ENCODE measurements at places on chromosomes 2 and 18. TPM values are rescaled to one million over a fixed set of nuclear protein-coding genes. Genes with fewer than 3 reads are reported as not detected.

GRCh38 chr2:161250864-161251436 is 57.3 kb upstream of the PSMD14 start:
- H3K27ac ChIP-seq, result no peak overlapping the region
- H3K4me3 ChIP-seq, result no peak overlapping the region
- H3K36me3 ChIP-seq, result no peaks in the 10 kb centered on the region
- H3K27me3 ChIP-seq, result no peaks in the 10 kb centered on the region
- DNase-seq, result peak; percentile 22

- DNase-seq, result no peak
- H3K4me3 ChIP-seq, result no peak overlapping the region
- H3K27me3 ChIP-seq, result no peaks in the 10 kb centered on the region
- H3K4me1 ChIP-seq, result no peaks in the 10 kb centered on the region
- no peak overlapping the region for H3K27ac ChIP-seq
Observed at GRCh38 chr18:34697233-34697632, 12.9 kb upstream of the DTNA start.

The LRATD1 gene
- 14.5 TPM for total RNA-seq

DNA sequence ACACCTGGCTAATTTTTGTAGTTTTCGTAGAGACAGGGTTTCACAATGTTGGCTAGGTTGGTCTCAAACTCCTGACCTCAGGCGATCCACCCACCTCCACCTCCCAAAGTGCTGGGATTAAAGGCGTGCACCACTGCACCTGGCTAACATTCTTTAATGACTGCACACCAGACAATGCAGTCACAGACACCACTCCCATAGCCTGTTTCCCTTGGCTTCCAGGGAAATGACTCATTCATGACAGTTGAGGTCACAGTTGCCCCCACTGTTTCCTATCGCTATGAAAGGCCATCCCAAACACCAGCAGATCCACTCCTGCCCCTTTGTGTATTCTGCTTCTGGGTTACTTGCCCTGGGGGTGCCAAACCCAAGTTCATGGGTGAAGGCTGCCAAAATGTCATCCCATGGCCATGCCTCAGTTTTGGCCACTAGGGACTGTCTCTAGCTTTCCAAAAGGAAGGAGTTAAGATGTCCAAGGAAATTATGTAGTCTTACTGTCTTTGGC is 8.7 kb downstream of the CHMP1B start:
- no peaks in the 10 kb centered on the region for H3K27me3 ChIP-seq
- H3K4me3 ChIP-seq, result no peak overlapping the region
- DNase-seq, result no peak
- H3K27ac ChIP-seq, result no peak overlapping the region

DNA sequence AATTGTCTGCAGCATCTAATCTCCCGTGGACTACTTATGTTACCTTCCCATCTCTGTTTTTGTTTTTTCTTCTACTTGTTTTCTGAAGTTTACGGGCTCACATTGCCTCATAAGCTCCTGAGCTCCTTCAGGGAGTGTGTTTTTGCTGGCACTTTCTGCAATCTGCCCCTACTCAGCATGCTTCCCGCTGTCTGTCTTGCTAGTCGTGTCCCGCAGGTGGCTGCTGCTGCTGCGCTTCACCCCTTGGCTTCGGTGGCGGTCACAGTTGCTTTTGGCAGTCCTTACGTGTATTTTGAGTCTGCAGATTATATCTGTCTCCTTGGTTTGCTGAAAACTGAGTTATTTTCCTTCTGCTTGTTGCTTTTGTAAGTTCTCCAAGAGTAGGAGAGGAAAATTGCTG is 37.3 kb downstream of the FER1L5 start:
- H3K27ac ChIP-seq, result peak overlapping the region; percentile 37
- H3K4me1 ChIP-seq, result peaks cover 26% of the 10 kb centered on the region
- no peak overlapping the region for H3K4me3 ChIP-seq

- no peak for DNase-seq
- no peaks in the 10 kb centered on the region for H3K36me3 ChIP-seq
- no peaks in the 10 kb centered on the region for H3K4me1 ChIP-seq
Observed at GRCh38 chr2:184769023-184769422, 170.7 kb downstream of the ZNF804A start.

GRCh38 chr2:106096299-106097037 is 97.6 kb downstream of the UXS1 start:
- no peaks in the 10 kb centered on the region for H3K4me1 ChIP-seq
- no peaks in the 10 kb centered on the region for H3K36me3 ChIP-seq
- H3K4me3 ChIP-seq, result no peak overlapping the region
- no peak overlapping the region for H3K27ac ChIP-seq
